ENCODE measurements at places on chromosomes 1 and 21. TPM values are rescaled to one million over a fixed set of nuclear protein-coding genes. Genes with fewer than 3 reads are reported as not detected.

FAM229A gene
- total RNA-seq = 5.4 TPM

GJA5 gene
- total RNA-seq = 18.8 TPM

CLIC6 gene
- total RNA-seq = 5.0 TPM

UBE2U gene
- total RNA-seq = not detected

Measured in posterior vena cava (tissue), 2 donors.